ENCODE measurements at places on chromosomes 6 and 20.
A peak's percentile ranks its signal among the peaks of the same experiment; 100 is the strongest.

GRCh38 chr6:132790450-132790849, 8.0 kb downstream of the SLC18B1 start:
- DNase-seq: no peak

- no peak for DNase-seq
These were observed 471.0 kb downstream of the COL12A1 start for GRCh38 chr6:74734901-74735300.

DNA sequence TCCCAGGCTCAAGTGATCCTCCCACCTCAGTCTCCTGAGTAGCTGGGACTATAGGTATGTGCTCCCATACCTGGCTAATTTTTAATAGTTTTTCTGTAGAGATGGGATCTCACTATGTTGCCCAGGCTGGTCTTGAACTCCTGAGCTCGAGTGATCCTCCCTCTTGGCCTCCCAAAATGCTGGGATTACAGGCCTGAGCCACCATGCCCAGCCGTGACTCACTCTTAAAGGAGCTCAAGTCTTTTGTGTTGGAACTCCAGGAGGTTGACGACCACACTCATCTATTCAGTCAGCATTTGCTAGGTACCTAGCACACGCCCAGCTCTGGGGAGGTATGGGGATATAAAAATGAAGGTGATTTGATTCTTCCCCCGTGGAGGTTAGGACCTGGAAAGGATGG, 62.8 kb downstream of the UTRN start:
- DNase-seq: no peak

- no peak for DNase-seq
These were observed 117.8 kb upstream of the SUPT3H start for GRCh38 chr6:45495429-45496084.

DNA sequence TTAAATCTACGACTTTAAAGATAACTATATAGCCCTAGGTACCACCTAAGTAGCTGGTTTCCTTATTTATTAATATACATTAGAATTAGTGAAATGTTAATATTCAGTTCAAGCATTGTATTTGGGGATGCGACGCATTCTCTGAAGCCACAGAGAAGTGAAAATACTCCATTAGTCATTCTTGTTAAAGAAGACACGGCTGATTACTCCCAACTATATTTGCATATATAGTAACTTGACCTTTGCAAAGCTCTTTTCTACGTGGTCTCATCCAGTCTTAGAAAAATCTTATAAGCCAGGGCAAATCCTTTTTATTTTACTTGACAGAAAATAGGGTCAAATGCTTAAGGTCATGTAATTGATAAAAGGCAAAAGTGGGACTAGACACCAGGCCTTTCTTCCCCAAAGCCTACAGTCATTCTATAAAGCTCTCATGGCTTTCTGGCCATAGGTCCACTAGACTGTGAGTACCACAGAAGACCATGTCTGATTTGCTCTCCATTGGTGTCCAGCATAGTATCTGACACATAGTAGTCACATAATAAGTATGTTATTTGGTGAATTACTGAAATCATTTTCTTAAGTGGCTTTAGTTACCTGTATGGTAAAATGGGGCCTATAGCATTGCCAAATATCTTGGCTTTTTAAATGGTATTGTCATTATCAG, 11.3 kb downstream of the ZHX3 start:
- no peak for DNase-seq

DNA sequence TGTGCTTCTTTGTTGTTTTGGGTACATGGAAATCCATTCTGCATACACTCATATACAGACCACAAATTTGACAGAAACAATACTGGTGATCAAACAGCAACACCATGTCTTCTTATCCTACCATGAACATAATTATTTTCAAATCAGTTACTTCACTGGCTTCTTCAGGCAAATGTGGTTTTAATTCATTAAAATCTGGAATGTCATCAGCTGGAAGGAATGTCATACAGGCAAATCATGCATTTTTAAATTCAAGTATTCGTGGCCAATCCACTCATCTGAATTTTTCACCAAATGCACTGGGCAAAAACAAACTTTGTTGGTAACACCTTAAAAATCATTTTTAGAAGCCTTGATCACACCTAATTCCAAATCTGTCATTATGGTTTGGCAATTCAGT, 59.3 kb downstream of the KIF6 start:
- DNase-seq: no peak

DNA sequence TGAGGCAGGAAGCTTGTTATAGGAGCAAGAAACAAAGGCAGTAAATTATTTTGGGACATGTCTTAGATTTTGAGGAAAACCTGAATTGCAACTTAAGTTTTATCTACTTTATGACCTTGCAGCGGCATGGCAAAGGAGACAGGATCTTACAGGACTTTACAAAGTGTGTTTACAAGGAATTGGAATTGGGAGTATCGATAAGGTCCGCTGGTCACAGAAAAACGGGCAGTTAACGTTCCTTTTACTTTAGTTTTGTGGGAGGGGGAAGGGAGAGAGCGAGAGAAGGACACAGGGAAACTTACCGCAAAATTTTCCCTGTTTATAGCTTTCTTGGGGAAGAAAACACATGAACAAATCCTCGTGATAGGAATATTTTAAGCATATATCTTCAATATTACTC, 1607.2 kb downstream of the GRIK2 start:
- DNase-seq: no peak

DNA sequence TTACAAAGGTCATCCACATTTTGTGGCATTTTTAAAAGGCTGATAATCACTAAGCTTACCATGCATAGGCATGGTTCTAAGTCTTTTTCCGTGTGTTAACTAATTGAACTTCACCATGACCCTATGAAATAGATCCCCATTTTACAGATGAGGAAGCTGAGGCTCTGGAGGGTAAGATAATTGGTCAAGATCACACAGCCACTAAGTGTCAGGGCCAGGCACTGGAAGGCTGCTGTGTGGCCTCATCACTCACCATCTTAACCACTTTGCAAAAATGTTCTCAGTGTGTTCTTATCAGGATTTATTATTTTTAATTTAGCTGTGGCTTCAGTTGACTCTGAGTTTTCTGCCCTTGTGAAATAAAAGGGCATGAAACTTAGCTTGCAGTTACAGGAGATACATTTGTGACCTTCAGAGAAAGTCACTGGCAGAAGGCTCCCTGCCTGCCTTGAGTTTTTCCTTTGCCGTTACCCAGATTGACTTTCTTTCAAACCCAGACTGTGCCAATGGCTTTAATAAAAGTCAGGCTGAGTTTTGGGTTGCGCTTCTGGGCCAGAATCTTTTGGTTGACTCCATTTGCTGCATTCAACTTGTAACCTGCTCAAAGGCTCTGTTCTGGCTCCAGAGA, 82.0 kb downstream of the EZR start:
- no peak for DNase-seq

GRCh38 chr20:41041693-41042092, 13.1 kb downstream of the TOP1 start:
- DNase-seq: no peak

- no peak for DNase-seq
These were observed 20.0 kb upstream of the MPC1 start for GRCh38 chr6:166402582-166403277.

DNA sequence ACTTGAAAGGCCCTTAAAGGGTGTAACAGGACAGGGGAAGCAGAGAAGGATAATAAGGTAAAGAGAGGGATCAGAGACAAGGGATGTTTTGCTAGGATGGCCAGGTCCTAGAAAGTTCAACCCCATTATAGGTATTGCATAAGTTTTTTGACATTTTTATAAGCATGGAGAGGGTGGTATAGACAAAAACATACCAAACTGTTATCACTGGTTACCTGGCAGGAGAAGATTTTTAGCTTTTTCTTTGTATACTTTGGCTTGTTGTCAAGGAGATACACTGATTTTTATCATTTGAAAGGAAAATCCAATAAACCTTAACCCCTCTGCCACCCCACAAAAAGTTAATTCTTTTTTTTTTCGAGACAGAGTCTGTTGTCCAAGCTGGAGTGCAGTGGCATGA, 28.4 kb downstream of the ZMYND8 start:
- no peak for DNase-seq

GRCh38 chr6:41594326-41594725, 43.9 kb upstream of the MDFI start:
- no peak for DNase-seq

- no peak for DNase-seq
These were observed 38.0 kb downstream of the PDE10A start for GRCh38 chr6:165624871-165625639.

GRCh38 chr6:142331601-142332000, 29.8 kb downstream of the ADGRG6 start:
- no peak for DNase-seq

GRCh38 chr6:41527721-41528408, 18.3 kb upstream of the FOXP4 start:
- DNase-seq: no peak

DNA sequence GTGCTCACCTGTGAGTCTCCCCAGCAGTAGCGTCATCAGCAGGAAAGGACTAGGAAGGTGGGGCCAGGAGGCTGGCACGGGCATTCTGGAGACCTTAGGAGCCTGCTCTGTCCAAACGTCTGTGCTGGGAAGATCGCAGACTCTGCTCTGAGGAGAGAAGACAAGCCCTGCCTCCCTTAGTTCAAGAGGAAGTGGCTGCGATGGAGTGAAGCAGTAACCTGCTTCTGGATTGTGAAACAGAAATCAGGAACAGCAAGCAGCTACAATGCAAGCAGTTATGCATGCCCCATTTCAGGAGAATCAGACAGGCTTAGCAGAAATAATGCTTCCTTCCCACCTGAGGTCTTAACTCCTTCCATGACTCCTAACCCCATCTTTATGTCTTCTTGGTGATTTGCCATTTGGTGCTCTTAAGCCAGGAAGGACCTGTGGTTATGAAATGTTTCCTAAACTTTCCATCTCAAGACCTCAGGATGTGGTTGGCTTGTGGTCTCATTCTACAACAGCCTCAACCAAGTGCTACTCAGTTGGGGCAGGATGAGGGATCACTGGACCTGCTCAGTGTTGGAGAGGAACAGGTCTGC, at the start of gene SIRPB1:
SIRPB1 (minus strand) TSS at position 149 of the 584 bp plus-strand sequence; CDS start at position 84, 65 bp downstream.
- DNase-seq: no peak

- DNase-seq: peak; percentile 10
These were observed 180.6 kb downstream of the FOXA2 start for GRCh38 chr20:22403632-22404361.
